ENCODE measurements at places on chromosomes 4 and X. TPM values are rescaled to one million over a fixed set of nuclear protein-coding genes. Genes with fewer than 3 reads are reported as not detected.

Gene HPSE
- 7.6 TPM for total RNA-seq

Gene SCML2
- total RNA-seq, result 0.97 TPM

Gene ZAR1
- total RNA-seq, result not detected

Gene IL21
- total RNA-seq, result not detected

Gene DNAAF6
- total RNA-seq, result not detected

Gene FGF16
- total RNA-seq, result 3.5 TPM

Measured in epithelial cell of umbilical artery (primary cell).